ENCODE measurements at places on chromosomes 16 and 17.
A peak's percentile ranks its signal among the peaks of the same experiment; 100 is the strongest.

DNA sequence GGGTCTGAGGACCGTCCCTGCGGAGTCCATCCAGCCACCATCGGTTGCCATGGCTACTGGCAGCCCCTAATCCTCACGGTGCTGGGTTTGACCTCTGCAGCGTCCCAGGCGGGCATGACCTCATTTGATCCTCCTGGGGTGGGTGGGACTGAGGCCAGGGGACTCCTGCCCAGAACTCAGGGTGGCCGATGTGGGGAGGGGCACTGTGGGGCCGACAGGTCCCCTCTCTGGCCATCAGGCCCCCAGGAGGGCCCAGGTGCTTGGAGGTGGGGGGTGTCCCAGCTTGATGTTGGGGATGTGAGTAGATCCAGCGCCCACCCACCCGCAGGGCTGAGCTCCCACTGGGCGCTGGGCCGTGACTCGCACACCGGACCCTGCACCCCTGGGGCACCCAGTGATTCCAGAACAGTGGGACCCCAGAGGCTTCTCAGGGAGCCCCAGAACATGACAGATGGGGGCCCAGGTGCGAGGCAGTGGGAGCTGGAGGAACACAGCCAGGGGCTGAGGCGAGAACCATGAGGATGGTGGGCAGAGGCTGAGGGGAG, 1.6 kb upstream of the SSTR5 start:
- DNase-seq: no peak

DNA sequence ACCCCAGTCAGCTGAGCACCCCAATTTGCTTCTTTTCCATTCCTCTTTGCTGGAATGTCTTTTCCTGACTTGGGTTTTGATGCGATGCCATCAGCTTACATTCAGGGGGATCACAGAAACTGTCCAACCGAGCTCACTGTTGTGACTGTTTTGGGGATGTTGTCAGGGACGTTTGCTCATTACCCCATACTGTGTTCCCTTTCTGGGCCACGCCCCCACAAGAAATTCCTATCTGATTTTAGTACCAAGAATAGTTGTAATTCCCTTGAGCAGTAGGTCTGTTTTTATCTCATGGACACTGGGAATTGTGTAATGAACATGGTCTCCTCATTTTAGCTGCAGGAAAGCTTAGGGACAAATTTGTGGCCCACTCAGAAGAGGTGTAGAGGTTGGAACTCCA, 2.6 kb upstream of the NTN1 start:
- no peak for DNase-seq

DNA sequence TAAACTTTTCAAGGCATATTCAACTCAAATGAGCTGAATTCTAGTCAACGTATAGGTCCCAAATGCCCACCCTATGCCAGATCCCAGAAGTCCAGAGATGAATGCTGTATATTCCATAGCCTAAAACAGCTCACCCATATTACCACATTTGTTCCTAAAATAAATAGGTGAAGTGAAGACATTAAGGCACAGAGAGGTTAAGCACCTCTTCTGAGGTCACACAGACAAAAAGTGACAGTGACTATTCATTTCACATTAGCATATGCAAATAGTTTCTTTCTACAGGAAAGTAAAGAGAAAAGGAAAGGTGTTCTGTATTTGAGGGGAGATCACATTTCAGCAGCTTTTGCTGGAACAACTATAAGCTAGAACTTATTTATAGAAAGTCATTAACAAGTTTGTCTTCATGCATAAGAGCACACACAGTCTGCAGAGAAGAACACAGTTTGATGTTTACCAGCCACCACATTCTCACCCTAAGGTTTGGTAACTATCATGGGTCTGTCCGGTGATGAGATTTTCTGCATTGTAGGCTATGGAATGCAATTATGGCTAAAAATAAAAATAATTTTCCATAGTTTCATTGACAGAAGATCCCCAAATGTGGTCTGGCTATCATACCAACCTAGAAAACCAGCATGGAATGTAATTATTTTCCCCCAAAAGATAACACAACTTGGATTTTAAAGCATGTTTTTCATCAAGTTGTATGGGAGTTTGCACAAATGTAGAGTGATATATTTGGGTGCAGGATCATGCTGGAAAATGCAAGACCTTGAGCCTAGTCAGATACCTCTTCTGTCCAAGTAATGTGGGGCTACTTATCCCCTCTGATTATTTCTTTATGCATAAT, 402.1 kb downstream of the UTP18 start:
- no peak for DNase-seq

DNA sequence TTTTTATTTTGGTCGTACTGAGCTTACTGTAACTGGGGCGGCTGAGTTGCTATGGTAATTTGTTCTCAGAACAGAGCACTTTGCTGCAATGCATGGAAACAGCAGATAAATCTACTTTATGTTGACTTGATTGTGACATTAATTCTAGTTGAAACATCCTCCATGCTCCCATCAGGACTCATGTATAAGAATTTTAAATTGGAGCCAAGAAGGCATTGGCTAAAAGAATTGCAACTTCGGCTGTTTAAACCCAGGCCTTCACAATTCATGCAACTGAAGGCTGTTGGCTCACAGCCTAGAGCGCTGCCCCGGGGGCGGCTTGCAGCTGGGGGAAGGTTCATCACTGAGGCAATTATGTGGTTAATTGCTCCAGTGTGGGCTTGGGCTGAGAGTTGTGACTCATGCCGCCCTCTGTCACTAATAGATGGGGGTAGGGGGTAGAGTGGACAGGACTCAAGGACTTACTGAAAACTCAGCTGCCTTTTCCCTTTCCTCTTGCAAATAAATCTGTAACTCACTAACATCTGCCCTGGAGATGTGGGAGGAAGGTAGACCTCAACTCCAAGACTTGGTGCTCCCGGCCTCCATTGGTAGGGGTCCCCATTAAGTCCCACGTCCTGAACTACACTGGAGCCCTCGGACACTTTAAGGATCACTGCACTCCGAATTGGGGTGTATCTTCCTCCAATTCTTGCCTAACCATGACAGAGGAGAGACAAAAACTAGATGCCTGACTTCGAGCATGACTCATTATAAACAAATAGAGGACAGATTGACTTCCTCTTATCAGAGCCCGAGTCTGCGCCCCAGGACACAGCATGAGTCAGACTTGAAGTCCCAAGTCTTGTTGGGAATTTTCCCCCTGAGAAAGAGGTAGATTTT, 37.5 kb downstream of the ERCC4 start:
- DNase-seq: peak; percentile 77

DNA sequence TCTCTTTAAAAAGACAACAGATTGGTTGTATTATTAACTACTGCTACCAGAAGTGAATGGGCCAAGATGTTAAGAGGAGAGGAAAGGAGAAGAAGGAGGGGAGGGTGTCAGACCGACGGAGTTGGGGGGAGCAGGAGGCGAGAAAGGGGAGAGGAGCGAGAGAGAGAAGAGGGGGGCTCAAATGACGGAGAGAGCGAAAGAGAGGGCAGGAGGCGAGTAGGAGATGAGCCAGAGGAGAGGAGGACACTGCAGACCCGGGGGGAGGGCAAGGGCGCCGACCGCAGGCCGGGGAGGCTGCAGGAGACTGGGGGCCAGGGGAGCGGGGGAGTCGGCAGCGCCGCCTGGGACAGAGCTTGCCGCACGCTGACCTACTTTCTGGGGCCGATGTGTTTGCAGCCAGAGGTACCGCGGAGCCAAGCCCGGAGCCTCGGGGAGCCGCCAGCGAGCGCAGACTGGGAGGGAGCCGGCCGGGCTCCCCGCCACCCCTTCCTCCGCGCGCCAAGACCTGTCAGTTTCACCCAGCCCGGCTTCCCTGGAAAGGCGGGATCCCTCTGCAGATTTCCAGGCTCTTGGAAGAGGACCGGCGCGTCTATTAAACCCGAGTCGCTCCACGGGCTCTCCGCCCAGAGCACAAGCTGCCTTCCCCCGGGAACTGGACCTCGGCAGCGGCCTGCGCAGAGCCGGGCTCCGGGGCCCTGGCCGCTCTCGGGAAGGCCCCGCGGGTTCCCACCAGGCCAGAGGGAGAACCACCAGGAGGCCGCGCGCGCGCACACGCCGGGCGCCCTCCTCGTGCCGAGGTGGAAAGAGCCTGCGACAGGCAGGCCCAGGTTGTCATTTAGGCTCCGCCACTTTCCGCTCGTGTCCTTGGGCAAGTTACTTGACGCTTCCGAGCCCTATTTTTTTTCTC, 74.6 kb downstream of the CMC2 start:
- DNase-seq: peak; percentile 57

DNA sequence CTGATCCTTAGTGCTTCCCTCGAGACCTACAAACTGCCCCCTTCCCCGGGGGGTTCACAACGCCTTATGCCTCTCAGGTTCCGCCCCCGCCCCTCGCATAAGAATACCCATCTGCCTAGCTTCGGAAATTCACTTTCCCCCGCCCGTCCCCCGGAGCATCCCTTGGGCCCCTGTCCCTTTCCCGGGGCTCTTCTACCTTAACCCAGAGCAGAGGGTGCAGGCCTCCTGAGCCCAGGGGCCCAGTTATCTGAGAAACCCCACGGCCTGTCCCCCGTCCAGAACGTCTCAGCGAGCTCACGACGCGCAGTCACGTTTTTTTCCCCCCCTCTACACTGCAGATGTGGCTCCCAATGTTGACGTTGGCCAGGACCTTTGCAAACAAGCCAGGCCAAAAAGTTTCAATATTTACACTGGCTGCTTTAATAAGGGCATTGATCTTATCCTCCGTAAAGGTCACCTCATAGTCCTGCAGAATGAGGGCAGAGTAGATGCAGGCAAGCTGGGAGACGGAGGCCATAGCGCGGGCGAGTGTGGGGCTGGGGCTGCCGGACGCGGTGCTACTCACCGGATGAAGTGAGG, 1.4 kb upstream of the NBR1 start:
- no peak for DNase-seq

GRCh38 chr16:89921702-89922476, 1.3 kb upstream of the TUBB3 start:
- DNase-seq: peak; percentile 93

DNA sequence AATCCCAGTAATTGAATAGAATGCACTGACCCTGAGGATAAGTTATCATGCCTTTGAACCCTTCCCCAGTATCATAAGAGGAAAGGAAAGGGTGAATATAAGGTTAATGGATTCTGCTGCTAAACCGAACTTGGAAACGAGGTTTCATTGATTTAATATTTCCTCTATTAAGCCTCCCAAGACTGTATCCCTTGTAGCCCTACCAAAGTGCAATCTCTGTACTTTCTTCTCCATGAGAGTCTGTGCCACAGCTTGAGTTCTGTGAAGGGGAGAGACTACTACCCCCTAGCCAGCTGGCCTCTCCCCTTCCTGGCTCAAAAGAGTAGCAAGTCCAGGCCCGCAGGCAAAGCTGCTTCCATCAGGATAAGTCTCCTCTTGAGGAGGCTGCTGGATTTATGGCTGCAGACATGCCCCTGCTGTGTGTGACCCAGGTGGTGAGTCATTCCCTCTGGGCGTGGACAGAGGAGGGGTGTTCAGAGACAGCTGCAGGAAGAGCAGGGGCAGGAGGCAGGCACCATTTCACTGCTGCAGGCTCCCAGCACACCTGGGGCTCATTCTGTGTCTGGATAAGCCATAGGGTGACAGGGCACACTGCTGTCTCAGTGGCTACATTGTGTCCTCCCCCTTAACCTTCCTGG, 58.4 kb downstream of the TOM1L2 start:
- peak; percentile 89 for DNase-seq

GRCh38 chr17:17252149-17252661, 15.2 kb upstream of the FLCN start:
- no peak for DNase-seq

DNA sequence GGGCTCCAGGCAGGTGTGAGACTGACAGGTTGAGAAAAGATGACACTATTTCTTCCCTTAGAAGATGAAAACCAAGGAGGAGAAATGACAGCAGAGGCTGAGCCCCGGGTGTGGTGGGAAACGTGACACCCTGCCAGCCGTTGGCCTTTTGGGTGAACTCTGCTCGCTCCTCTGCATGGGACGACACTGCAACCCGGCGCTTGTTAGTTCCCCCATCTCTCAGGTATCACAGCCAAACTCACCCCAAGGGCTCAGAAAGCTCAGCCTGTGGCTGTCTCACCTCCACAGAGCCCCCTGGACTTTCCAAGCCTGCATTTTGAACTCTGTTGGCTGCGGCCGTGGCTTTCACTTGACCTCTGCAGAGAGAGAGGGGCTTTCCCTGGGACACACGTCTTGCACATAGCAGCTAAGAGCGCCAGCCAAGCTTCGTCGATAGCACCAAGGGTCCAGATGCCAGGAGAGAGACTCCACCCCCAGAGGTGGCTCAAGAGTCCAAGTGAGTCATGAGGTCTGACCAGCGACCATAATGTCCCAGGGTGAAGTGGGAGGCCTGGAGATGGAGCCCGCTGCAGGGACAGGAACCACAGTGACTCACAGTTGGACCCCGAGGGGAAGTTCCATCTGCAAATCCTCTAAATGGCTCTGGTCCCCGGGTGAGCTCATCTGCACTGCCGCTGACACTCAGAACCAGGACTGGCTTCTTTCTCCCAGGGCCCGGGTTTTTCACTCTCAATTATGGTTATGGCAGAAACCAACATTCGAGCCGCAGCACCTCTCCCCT, 301.9 kb downstream of the SOX9 start:
- DNase-seq: peak; percentile 95

DNA sequence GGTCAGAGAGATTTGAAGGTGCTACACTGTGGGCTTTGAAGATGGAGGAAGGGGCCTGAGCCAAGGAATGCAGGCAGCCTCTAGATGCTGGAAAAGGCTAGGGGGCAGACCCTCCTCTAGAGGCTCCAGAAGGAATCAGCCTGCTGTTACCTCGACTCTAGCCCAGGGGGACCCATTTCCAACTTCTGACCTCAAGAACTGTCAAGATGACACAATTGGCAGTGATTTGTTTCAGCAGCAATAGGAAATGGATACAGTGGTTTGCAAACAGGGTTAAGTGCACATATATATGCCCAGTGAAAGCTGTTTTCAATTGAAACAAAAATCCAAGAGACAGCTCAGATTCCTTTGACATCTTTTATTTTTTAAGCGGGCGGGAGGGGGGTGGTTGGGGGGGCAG, 3.7 kb upstream of the ZDHHC1 start:
- no peak for DNase-seq

DNA sequence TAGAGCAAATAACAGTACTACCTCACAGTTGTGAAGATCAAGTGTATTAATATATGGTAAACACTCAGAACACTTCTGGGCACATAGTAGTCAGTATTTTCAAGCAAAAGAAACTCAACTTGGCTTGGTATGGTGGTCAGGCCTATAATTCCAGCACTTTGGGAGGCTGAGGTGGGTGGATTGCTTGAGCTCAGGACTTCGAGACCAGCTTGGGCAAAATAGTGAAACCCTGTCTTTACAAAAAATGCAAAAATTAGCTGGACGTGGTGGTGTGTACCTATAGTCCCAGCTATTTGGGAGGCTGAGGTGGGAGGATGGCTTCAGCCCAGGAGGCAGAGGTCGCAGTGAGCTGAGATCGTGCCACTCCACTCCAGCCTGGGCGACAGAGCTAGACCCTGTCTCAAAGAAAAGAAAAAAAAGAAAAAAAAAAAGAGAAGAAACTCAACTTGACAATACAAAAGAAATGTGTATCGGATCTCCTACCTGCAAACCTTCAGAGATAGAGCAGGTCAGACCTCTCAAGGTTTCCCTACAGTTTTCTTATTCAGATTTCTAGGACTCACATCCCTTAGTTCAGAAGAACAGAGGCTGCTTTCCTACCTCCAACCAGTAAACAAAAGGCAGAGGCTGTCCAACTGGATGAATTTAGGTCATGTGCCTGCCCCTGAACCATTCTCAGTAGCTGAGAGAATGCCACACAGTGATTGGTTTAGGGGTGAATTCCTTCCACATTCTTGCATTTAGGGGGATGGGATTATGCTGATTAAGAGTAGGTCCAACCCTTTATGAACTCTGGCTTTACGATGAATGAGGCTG, 1.7 kb upstream of the KPNA2 start:
- DNase-seq: peak; percentile 47

GRCh38 chr16:88329726-88330700, 52.7 kb upstream of the ZNF469 start:
- DNase-seq: no peak

All from AG08395 (cell line).